ENCODE measurements at places on chromosomes 4 and X.

DNA sequence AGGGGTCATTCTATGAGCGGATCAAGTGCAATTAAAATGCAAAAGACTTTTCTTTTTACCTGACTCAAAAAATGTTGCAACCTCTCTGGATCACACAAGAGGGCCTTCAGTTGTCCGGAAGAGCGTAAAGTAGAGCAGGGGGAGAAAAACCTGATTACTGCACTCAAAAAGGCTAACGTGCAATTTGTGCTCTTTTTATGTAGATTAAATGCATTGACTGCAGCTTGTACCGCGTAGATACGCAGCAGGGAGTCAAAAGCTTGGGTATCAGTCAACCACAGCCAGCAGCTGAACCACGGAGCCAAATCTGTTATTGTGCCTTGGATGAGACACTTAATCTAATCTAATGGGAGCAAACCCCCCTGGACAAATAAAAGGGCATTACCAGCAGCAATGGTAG, 107.3 kb upstream of the RAI2 start:
- no peak overlapping the region for H3K4me3 ChIP-seq
- no peaks in the 10 kb centered on the region for H3K36me3 ChIP-seq
- no peak overlapping the region for H3K27ac ChIP-seq

DNA sequence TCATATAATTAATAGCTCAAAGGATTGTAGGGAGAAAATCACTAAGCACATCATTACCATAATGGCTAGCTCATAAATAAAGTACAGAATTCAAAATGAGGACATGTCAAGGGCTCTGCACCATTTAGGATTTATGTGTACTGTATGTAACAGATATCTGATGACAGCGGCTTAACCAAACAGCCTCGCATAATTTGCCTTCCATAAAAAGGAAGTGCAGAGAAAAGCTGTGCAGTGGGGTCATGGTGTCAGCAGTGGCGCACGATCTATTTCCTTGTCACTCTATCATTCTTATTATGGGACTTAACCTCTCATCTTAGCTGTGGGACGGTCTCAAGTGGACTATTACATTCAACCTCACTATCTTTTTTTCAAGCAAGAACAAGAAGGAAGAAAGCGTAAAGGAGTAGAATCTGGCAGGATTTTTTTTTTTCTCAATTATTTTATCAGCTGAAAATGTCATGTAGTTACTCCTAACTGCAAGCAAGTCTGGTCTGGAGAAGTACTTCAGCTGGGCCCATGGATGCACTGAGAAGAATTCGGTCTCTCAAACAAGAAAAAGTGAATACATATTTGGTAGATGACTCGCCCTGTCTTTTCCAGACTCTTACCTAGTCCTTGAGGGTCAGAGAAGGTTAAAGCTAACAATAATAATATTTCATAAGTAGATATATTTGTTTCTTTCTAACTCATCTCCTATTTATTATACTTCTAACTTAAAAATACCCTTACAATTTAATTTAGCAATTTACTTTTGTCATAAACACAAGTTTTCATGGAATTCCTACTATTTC, 94.6 kb downstream of the COX18 start:
- H3K4me3 ChIP-seq, result no peak overlapping the region
- H3K36me3 ChIP-seq, result no peaks in the 10 kb centered on the region
- H3K4me1 ChIP-seq, result peaks cover 7% of the 10 kb centered on the region
- H3K27ac ChIP-seq, result no peak overlapping the region
- no peaks in the 10 kb centered on the region for H3K27me3 ChIP-seq

- no peak overlapping the region for H3K4me3 ChIP-seq
- no peaks in the 10 kb centered on the region for H3K4me1 ChIP-seq
These were observed 25.9 kb upstream of the CPLX1 start for GRCh38 chr4:851701-852430.

DNA sequence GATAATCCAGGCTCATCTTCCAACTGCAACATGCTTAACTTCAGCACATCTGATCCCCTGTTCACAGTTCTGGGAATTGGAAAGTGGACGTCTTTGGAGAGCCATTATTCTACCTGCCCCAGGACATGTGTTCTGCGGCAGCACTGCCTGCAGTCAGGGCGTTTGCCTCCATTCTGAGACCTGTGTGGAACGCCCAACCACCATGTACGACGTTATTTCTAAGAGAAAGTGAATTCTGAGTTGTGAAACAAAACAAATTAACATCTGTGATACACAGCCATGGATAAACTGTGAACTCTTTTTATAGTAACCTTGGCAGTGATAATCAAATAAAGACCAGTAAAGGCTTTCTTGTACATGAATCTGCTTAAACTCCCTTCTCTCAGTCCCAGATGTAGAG, 195.8 kb downstream of the AASDH start:
- DNase-seq, result no peak
- no peak overlapping the region for H3K4me3 ChIP-seq
- no peaks in the 10 kb centered on the region for H3K4me1 ChIP-seq
- no peaks in the 10 kb centered on the region for H3K27me3 ChIP-seq

DNA sequence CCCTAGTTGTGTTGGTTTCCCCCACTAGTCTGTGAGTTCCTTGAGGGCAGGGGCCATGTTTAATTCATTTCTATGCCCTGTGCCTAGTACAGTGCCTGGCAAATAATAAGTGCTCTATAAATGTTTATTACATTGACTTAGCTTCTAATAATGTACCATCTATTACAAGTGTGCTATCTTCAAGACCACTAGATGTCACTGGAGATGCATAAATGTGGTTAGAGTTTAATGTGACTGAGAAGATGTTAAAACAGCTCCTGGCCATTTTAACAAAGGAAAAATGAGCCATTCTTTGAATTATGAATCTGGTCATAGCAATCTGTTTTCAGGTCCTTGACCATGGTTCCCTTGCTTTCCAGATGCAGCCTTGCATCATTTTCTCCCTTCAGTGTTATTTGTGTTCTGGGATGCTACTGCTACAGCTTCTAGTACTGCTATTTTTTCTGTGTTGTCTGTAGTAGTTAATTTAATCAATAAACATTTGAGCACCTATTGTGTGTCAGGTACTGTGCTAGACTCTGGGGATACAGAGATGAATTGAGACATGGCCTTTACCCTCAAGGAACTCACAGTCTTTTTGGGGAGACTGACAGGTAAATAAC, 43.2 kb downstream of the SLC9A6 start:
- no peaks in the 10 kb centered on the region for H3K27me3 ChIP-seq
- no peak overlapping the region for H3K27ac ChIP-seq
- peak; percentile 81 for DNase-seq
- no peak overlapping the region for H3K4me3 ChIP-seq
- no peaks in the 10 kb centered on the region for H3K36me3 ChIP-seq

GRCh38 chr4:87071401-87071800, 136.6 kb downstream of the AFF1 start:
- no peak overlapping the region for H3K27ac ChIP-seq
- DNase-seq, result no peak
- H3K36me3 ChIP-seq, result no peaks in the 10 kb centered on the region
- peaks cover 8% of the 10 kb centered on the region for H3K4me1 ChIP-seq
- no peak overlapping the region for H3K4me3 ChIP-seq

DNA sequence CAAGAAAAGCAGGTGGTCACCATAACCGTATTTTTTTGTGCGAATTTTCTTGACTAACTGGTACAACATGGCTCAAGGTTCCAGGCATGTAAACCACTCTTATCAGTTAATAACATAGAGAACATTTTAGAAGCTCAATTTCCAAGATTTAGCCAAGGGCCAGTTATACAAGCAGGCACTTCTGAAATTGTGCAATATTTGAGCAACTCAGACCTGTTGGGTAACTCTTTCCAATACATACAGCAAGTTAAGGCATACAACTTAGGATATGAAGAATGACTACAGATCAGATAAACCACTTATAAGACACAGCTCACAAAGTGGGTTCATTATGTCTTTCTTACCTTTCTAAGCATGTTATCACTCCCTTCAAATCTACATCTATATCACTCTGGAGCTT, 43.9 kb downstream of the ZNF280C start:
- peak; percentile 24 for DNase-seq
- no peaks in the 10 kb centered on the region for H3K27me3 ChIP-seq

DNA sequence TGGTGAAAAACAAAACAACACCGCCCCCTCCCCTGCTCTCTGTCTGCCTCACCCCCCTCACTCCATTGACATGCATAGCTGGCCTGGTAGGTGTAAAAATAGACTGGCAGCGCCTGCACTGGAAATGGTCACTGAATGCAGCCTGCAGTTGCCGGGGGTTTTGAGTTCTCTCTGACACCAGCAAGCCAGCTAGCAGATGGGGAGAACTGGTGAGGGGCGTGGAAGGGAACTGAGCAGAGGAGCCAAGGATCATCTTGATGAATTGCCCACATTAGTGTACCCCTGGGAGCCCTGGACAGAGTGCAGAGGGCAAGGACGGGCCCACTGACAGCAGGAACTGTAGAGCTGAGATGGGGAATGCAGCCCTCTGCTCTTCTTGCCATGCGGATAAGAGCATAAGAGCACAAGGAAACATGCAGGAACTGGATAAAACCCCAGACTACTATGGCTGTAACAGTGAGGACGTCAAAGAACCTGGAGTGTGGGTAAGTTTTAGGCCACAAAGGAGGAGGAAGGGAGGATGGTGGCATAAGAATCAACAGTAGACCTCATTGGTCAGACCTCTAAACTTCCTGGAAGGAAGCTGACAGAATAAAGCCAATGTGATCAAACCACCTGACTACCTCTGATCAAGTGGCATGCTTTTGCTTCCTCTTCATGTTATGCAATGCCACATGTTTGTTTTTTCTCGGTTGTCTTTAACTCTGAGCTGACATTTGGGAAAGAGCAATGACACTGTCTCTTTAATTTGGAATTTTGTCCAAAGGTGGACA, 96.3 kb downstream of the ANK2 start:
- H3K36me3 ChIP-seq, result no peaks in the 10 kb centered on the region
- H3K4me3 ChIP-seq, result no peak overlapping the region
- no peak overlapping the region for H3K27ac ChIP-seq
- no peak for DNase-seq

DNA sequence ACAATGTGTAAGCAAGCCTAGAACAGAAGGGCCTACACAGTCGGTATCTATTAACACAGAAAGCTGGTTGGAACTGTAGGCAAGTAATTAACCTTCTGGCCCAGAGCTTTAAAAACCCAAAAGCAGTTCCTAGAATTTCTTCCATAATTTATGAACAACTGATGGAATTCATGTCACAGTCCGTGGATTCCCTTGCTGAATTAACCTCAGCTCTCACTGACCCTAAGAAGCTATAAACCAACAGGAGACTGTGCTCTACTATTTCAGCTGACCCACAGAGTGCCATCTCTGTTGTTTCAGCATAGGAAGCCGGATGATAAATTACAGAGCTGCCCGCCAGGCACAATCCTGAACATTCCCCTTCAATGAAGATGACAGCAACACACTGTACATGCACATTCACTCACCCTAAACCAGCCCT, 157.3 kb downstream of the PRDM5 start:
- DNase-seq, result no peak
- H3K27ac ChIP-seq, result no peak overlapping the region
- H3K4me3 ChIP-seq, result no peak overlapping the region
- H3K36me3 ChIP-seq, result no peaks in the 10 kb centered on the region

DNA sequence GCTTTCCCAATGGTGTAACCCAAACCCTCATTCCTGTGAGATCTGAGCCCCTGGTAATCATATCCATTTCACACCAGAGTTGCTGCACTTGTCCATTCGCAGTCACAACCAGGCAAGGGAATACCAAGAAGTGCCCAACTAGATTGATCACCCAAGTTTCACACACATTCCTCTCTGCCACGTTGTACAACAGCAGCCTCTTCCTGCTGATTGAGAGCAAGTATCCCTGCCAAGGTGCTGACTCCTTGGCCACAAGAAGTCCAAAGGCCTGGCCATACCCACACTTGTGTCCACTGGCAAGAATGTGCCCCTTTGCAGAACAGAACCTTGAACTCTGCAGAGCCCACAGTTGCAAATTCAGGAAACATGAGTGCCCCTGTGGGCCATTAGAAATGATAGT, 6.5 kb upstream of the ACOT9 start:
- no peak overlapping the region for H3K4me3 ChIP-seq
- no peaks in the 10 kb centered on the region for H3K4me1 ChIP-seq
- H3K27ac ChIP-seq, result no peak overlapping the region
- H3K27me3 ChIP-seq, result no peaks in the 10 kb centered on the region
- no peak for DNase-seq
